ENCODE measurements at places on chromosomes 13 and 19. TPM values are rescaled to one million over a fixed set of nuclear protein-coding genes. Genes with fewer than 3 reads are reported as not detected.

The DPRX gene
- total RNA-seq, result not detected

The UPF1 gene
- 57.8 TPM for total RNA-seq

DNA sequence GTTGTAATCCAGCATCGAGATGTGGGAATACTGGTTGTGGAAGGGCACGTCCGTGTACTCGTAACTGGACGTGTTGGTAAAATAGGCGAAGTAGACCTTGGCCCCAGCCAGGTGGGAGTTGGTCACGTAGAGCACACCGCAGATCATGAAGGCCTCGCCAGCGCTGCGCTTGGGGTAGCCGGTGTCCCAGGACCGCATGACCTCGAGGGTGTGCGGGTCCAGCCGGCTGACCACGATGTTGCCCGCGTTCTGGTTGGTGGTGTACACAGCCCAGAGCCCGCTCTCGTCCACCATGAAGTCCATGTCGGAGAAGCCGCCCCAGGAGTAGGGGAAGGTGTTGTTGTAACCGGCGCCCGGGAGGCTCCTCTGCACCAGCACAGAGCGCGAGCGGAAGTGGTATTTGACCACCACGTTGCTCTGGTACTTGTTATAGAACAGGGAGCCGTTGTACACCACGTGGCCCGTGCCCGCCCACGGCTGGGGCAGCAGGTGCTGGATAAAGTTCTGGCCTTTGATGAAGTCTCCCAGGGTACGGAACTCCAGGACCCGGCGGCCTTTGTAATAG lies 19.2 kb downstream of the PIN1 start:
- DNase-seq, result no peak

DNA sequence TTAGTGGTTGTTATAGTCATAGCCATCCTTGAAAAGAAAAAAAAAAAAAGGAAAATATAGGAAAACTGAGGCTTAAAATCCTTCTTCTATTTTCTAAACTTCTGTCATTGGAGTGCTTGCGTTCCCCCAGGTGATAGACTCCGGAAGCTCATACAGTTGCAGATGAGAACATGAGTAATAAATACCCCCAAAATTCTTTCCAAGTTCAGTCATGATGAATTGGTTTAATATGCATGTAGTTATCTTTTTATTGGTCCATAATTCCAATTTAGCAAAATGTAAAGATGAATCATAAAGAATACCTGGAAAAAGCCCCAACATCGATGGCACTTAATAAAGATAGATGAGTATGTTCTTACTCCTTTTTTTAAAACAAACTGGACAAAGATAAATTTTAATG lies 192.3 kb downstream of the SHISA2 start:
- no peak for DNase-seq

- DNase-seq, result no peak
These were observed 16.1 kb upstream of the UPF1 start for GRCh38 chr19:18815673-18816072.

DNA sequence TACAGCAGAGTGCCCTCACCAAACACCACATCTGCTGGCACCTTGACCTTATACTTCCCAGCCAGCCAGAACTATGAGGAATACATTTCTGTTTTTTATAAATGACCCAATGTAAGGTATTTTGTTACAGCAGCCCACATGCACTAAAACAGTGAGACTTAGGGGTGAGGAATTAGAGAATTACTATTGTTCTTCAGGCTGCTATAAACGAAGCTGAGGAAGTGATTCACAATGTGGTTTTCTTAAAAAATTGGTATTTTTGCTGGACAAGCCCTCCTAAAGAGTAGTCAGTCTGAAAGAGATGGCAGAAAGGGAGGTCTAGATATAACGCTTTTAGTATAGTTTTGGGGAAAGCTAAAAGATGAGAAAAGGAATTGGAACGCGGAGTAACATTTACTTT lies 101.0 kb downstream of the SLITRK6 start:
- no peak for DNase-seq

The CEACAM8 gene
- not detected for total RNA-seq

DNA sequence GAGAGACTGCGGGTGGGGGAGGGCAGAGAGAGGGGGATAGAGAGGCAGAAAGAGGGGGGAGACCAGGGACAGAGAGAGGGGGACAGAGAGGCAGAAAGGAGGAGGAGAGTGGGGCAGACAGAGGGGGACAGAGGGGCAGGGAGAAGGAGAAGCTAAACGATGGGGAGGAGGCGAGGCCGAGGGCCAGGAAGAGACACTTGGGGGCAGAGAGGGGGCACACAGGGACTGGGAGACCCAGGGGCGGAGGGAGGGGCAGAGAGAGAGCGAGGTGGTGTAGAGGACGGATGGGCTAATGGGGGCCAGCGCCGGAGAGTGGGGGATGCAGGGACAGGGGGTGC lies 666 bp downstream of the MEIS3 start:
- no peak for DNase-seq

DNA sequence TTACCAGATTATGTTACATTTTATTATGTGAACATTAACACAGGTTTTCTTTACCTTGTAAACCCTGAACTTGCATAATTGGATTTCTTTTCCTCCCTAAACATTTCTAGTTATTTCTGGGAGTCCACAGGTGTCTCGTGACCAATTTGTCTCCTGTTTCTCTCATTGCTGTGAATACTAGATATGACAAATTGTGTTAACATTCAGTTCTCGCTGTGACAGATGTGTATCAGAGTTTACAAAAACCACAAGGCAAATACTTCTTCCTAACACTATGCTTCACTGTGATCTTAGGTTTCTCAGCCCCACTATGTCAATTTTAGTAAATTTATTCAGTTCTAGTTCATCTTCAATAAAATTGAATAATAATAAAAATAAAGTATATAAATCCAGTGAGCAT lies 1554.9 kb downstream of the EFNB2 start:
- no peak for DNase-seq

GRCh38 chr19:33363476-33363875 lies 10.0 kb upstream of the CEBPG start:
- no peak for DNase-seq

The CEACAM3 gene
- 1.3 TPM for total RNA-seq

DNA sequence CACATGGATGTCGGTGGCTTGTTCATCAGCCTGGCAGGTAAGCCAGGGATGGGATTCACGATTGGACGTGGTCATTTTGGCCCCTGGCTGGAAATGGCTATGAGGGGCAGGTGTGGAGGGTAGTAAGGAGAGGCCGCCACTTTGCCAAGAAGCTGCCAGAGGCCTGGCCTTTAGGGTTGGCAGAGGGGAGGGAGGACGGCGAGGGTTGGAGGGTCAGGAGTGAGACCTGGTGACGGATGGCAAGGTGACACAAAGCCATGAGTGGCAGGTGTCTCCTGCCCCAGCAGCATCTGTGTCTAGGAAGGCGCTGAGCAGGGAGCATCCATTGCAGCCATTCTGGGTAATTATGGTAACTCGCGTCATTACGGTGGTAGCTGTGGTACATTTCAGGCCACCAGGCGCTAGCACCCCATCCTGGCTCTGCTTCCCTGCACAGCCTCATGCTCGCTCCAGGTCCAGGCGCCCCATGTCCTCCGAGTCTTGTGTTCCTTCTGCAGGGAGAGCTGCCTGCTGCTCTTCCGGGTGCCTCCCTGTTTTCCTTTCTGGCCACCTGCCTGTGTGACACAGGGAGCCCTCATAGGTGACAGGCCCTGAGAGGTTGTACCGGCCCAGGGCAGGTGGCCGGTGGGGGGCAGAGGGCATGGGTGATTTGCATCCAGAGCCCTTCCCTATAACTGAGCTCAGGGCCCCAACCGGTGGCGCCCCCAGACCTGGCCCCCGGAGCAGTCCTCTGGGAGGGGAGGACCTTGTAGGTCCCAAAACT lies 4.2 kb downstream of the SSBP4 start:
- DNase-seq, result no peak

GRCh38 chr13:35957241-35957731 lies 173.9 kb downstream of the DCLK1 start:
- no peak for DNase-seq

DNA sequence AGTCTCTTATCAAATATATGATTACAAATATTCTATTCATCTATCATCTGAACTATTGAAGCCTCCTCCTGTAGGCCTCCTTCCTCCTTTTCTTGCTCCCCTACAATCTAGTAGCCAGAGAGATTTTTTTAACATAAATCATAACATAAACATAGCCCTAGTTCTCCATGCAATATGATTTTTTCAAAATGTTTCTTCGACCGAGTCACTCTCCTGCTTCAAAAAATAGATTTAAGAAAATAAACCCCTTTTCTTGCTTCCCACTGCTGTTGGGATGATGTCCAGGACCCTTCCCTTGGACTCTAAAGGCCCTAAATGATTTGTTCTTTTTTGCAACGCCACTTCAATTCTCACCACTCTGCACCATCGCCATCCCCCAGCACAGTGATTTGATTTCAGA lies 319.7 kb upstream of the TSHZ3 start:
- DNase-seq, result no peak

DNA sequence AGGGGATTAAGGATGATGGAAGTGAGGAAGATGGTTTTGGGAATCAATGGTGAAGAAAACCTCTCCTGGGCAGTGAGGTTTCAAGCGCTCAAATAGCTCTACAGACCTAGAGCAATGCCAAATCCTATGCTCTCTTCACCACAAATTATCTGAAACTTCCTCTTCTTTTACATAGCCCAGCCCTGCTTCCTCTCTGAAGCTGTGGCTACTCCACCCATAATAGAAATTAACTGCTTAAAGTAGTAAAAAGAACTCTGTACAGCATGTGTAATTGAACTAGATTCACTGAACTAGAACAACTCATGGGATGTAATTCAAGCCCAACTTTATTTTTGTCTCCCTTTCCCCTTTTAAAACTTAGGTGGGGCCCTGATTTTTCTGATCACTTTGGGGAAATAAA lies 20.4 kb upstream of the IFT88 start:
- no peak for DNase-seq
